Activated CD4-positive, alpha-beta T cell treated with anti-CD3 and anti-CD28 coated beads, Interleukin-2, amount 50 U/mL, for 16 hours (primary cell): ENCODE measurements at places on chromosomes 1 and 21.

GRCh38 chr1:116075990-116076389 is 35.2 kb upstream of the MAB21L3 start:
- no peak for DNase-seq

DNA sequence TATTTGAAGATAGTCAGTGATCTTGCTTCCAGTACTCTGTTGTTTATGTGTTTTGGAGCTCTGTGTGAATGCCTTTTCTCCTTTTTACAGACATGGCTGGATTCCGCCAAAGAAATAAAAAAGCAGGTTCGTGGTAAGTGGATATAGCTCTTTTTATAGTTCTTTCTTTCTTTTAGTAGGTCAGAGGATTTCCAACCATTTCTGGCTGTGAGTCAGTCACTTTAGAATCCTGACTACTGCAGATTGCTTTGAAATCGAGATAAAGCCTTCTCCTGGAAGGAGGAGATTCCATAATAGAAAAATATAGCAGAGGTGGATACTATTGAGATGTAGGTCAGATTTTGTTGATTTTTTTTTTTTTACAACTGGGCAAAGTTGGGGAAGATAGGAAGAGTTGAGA is 97.4 kb downstream of the EPB41 start:
- no peak for DNase-seq

GRCh38 chr1:214281720-214282629 is 1.0 kb downstream of the SMYD2 start:
- DNase-seq: peak; percentile 6

GRCh38 chr21:43853851-43854772 is 10.9 kb upstream of the AGPAT3 start:
- DNase-seq: no peak

- DNase-seq: no peak
These were observed 69.0 kb downstream of the KCND3 start for GRCh38 chr1:111920221-111921024.

GRCh38 chr1:41464885-41465284 is 19.6 kb downstream of the EDN2 start:
- DNase-seq: no peak

DNA sequence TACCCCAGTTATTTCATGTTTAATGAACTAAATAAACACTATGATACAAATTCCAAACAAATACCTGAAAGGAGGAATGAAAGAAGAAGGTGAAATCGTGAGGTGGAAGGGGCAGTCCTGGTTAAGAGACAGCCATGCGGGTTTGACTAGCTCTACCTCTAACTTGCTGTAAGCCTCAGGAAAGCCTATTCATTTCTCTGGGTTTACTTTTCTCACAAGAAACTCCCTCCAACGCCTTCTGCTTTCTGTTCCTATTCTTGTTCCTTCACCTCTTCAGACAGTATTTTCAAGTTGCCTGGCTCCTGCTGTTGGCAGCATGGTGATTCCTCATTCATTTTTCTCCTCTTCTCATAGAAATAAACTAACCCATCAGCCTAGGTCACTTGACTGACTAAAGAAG is 92.4 kb downstream of the NTPCR start:
- DNase-seq: no peak

- DNase-seq: no peak
These were observed 18.6 kb upstream of the RGS8 start for GRCh38 chr1:182702826-182703524.

DNA sequence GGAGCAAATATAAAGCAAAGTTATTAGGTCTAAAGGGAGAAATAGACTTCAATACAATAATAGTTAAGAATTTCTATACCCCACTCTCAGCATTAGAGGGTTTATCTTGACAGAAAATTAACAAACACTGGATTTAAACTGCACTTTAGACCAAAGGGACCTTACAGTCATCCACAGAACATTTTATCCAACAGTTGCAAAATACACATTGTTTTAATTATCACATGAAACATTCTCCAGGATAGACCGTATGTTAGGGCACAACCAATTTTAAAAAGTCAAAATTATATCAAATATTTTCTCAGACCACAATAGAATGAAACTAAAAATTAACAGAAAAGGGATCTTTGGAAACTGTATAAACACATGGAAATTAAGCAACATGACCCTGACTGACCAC is 384.5 kb upstream of the C1orf87 start:
- no peak for DNase-seq

- DNase-seq: no peak
These were observed 2.3 kb downstream of the PEF1 start for GRCh38 chr1:31642366-31642765.

GRCh38 chr1:147804942-147805723 is 44.7 kb upstream of the GJA5 start:
- no peak for DNase-seq
